CD4-positive, alpha-beta T cell treated with Interleukin-2 at 100 ng/mL for 4 hours (primary cell): ENCODE measurements at places on chromosomes 5 and 9.
A peak's percentile ranks its signal among the peaks of the same experiment; 100 is the strongest.

DNA sequence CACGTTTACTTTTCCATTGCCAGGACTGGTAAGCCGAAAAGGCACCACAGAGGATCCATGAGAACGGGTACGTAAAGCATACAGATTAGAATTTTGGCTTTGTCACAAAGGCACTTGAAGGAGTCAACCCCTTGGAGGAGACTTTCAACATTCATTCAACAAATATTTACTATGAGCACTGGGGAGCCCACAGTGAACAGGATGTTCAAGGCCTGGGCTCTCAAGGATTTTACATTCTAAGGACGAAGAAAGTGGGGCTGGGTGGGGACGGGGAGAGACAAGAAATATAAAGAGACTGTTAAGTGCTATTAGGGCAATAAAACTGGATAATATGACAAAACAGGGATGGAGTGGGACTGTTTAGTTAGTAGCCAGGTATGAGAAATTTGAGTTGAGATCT, 66.0 kb downstream of the KLF4 start:
- no peak for DNase-seq

GRCh38 chr5:135693371-135693955, 114.7 kb upstream of the CXCL14 start:
- no peak for DNase-seq

DNA sequence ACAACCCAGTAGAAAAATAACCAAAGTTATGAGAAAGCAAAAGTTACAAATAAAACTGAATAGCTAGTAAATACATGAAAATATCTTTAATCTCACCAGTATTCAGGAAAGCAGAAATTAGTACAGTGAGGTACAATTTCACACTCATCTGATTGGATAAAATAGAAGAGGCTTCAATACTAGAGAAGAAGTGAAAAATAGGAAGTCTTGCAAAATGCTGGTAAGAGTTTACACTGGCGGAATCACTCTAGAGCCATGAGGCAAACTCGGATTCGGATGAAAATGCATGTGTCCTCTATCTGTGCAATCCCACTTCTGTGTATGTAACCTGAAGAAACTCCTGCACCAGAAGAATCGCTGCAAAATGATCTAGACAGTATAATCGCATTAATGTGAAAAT, 128.9 kb downstream of the CCDC192 start:
- no peak for DNase-seq

DNA sequence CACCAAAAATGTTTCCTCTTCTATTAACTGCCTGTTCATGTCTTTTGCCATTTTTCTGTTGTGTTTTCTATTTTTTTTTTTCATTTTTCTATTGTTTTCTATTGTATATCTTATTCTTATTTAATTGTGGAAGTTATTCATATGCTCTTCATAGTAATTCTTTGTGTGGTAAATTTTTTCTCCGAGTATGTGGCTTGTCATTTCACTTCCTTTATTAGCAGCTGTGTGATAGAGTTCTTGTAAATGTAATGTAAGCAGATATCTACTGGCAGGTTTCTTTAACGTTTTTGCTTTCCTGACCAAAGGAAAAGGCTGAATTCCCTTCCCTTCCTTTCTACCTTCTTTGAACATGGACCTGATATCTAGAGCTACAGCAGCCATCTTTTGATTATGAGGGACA, 5.8 kb upstream of the PLPP1 start:
- DNase-seq = peak; percentile 18

- DNase-seq = no peak
Measured at GRCh38 chr9:16139774-16140173, 586.9 kb downstream of the CCDC171 start.

DNA sequence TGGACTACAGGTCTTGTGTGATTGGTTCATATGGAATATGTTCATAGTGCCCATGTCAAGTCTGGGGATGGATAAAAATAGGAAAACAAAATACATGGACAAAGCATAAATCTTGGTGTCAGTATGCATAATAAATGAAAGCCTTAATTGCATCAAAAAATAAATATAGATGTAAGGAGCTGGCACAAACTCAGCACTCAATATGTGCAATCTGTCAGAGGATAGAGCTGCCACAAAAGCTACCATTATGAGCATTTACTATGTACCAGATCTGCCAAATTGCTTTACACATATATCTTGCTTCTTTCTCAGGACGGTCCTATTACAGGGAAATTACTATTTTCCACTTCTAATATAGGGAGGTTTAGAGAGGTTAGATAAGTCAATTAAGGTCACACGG, 18.2 kb upstream of the TMED7 start:
- DNase-seq = no peak

DNA sequence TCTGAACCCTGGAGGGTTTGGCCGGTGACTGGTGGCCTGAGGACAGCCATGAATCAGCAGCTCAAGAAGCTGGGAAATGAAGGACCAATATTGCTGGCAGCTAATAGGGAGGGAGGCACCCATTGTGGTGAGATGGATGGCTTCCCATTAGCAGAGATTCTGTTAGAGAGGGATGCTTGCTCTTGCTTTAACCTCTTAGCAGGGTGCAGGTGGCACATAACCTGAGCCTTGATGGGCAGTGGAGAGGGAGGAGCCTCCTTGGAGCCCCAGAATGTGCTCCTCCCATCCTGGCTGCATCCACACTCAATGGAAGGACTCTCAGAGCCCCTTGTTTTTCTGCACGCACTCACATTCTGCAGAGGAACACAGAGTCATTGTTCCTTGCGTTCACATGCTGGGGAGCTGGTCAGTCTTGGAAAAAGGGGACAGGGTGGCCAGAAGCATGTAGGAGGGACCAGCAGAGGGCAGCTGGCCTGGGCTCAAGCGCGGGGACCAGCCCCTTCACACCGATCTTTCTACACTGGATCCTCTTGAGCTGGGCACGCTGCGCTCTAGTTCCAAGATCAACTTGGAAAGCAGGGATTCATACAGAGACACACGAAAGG, 161.8 kb downstream of the MED10 start:
- no peak for DNase-seq

- no peak for DNase-seq
Measured at GRCh38 chr9:93262537-93263310, 78.8 kb downstream of the WNK2 start.

- no peak for DNase-seq
Measured at GRCh38 chr5:140546851-140547507, 483 bp upstream of the EIF4EBP3 start.

DNA sequence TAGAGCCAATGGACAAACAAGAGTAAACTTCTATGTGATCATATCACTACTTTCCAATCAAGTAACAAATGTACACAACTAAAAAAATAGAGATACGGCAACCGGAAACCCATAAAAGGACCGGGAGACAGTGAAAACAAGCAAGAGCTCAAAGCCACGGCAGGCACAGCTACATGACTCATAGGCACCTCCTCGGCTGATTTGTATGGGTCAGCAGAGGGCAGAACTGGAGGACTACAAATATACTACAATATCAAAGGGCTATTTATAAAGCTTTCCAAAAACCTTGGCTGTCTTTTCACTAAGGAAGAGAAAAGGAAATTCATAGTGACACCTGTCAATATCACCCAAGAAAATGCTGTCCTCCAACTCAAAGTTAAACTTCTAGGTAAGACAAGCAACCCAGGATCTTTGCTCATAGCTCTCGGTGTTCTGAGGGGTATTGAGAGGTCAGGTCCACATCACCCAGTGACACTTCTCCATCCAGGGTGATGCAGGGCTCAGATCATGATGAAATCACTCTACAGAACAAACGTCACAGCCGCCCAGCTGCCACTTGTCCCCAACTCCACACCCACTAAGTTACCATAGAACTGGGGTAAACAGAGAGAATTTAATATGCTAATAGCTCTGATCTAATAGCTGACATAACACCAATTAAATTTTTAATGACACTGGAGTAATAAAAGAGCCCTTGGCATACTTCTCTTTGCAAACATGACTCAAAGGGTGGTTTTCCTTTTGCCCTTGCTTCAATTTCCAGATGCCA, 41.3 kb downstream of the PFDN1 start:
- peak; percentile 64 for DNase-seq

- DNase-seq = no peak
Measured at GRCh38 chr9:131423171-131423581, 29.3 kb downstream of the PRRC2B start.

DNA sequence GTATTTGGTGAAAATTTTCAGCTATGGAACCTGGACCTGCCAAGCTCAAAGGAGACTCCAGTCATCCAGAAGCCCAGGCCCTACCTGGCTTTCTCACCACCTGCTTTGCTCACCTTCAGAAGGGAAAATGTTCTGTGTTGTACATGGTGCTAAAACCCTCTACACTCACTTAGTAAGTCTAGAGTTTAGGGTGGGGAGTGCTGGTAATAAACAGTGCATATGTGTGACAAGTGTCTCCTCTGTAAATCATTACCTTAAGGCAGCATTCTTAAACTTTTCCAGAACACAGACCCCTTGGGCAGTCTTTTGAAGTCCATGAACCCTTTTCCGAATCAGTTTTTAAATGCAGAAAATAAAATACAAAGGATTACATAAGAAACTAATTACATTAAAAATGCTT, 248.8 kb upstream of the PIK3R1 start:
- no peak for DNase-seq

DNA sequence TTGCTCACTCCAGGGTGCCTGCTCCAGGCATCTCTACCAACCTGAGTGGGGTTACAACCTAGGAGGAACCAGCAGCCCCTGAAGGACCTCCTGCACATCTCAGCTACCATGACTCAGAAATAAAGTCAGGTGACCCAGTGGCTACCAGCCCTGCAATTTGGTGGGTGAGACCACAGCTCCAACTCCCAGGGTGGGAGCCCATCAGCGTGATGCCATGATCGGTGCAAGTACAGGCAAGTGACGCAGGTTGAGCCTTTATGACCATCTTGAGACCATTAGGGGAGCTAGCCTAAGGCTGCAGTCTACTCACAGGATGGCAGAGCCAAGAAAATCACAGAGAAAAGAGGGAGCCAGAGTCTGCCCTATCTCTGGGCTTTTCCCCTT, 8.6 kb downstream of the SEPTIN8 start:
- no peak for DNase-seq

DNA sequence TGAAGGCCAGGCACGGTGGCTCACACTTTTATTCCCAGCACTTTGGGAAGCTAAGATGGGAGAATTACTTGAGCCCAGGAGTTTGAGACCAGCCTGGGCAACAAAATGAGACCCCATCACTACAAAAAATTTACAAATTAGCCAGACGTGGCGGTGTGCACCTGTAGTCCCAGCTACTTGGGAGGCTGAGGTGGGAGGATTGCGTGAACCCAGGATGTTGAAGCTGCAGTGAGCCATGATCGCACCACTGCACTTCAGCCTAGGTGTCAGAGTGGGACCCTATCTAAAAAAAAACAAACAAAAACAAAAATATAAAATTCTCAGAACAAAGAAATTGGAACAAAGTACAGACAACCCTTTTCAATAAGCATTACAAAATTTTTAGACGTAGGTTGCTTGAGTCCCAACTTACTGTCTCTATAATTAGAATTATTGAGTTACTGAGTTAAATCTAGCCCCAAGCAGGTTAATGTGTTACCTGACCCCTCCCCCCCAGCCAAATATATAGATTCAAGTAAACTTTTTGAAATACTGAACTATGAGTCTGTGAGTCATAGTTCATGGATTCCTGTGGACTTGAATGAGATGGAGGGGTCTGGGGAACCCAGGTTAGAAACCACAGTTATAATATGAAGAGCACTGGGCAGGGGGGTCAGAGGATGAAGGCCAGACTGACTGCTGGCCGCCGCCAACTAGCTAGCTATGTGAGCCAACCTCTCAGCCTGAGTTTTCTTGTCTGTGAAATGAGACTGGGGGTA, 173.1 kb downstream of the AOPEP start:
- no peak for DNase-seq

DNA sequence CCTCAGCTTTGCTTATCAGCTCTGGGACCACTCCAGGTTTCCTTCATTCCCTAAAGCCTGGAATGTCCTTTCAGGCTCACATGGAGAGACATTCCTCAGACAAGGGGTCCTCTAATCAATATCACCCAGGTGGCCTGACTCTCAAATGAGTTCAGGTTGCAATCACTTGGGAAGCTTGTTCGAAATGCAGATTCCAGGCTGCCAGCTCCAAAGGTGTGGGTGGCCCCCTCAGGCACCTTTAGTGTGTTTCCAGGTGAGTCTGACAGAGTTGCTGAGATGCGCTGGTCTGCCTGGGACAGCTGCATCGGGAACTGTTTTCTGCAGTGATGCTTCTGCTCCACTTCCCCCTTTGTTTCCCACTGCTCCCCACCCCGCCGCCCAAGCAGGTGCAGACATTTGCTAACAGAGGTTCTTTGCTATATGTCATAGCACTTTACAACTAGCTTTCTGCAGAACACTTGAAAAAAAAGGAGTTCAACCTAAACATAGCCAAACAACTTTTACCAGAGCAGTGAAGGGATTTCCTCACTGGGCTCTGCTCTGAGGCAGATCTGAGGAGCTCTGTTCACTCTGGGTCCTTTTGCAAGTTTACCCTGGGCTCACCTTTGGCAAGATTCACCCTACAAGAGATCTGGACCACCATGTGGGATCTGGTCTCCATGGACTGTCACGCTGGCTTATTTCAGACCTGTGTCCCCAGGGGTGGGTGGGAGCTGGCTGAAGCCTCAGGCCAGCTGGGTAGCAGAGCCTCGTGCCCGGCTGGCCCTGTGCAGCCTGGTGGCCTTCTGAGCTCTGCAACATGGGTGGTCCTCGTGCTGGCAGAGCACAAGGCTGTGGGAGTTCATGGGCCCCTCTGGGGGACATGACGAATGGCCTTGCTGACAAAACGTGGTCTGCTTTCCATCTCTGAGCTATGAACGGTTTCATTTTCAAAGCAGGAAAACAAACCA, 539.6 kb downstream of the CCDC171 start:
- DNase-seq = no peak

GRCh38 chr9:109001275-109001676, 12.0 kb downstream of the CTNNAL1 start:
- DNase-seq = peak; percentile 7

GRCh38 chr5:146390469-146390868, 51.8 kb downstream of the POU4F3 start:
- DNase-seq = no peak

- no peak for DNase-seq
Measured at GRCh38 chr5:140242099-140242498, 60.8 kb downstream of the PFDN1 start.

DNA sequence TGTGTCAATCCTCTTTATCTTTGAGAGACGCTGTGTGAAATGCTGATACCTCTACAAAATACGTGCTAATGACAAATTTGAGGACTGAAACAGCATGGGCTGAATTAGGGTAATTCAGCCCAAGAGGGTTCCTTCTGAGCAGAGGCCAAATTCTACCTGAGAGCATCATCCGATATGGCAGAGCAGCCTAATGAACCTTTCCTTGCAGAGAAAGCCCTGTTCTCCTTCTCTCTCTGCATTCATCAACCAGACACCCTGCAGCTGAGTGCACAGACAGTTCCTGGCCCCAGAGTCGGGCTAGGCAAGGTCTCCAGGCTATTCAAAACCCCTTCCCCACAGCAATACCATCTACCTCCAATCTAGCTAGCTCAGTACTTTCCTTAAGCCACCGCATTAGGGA, 77.9 kb downstream of the TRIM32 start:
- no peak for DNase-seq

DNA sequence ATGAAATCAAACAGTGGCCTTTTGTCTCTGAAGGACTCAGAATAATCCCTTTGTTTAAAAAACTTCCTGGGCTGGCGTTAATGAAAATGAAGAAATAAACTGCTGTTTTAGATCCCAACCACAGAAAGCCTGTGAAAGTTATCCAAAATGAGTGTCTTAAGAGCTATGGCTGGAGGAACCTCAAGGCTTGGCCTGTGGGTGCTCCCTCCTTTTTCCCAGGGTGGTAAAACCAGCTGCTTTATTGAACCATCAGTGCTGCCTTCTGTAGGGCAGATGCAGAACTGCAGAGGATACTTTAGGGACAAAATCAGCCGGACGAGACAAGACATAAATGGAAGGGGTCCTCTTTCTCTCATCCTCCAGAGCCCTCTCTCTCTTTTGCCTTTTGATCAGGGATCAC, 100.9 kb downstream of the SMARCA2 start:
- no peak for DNase-seq

GRCh38 chr5:175382171-175382570, 61.8 kb downstream of the DRD1 start:
- no peak for DNase-seq
